ENCODE measurements at places on chromosomes 13 and 19.

DNA sequence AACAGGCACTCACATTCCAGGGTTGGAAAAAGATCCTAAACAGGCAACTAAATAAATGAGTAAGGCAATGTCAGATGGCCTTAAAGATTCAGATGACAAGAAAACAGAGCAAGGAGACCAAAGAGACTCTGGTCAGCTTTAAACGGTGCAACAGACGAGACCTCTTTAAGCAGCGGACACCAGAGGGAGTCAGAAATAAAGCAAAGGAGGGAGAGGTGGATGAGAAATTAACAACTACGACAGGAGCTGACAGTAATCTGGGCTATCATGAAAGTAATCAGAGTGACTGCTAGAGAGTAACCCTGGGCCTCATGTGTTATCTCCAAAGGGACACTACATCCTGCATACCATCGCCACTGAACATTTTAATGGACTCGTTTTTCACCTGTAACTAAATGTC lies 1.1 kb downstream of the ZNF550 start:
- DNase-seq = no peak

- DNase-seq = no peak
Measured at GRCh38 chr19:34666958-34667265, 10.0 kb downstream of the SCGB2B2 start.

GRCh38 chr19:57682226-57682766 lies 519 bp downstream of the ZNF551 start:
- DNase-seq = no peak

- no peak for DNase-seq
Measured at GRCh38 chr19:39297931-39298634, 1.9 kb downstream of the IFNL1 start.

DNA sequence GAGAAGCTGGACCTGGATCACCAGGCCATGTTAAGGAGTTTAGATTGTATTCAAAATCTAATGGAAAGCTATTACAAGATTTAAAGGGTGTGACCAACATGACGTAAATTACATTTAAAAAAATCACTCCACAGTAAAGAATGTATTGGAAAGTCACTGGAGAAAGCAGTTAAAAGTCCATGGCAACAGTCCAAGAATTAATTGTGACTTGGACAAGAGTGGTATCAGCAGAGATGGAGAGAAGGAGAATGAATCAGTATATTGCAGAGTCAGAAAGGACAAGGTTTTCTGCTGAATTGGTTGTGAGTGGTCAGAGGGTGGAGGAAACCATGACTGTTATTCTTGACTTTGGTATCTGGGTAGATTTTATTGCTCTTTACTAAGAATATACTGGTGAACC lies 535.1 kb upstream of the SLITRK1 start:
- no peak for DNase-seq
